Temporal lobe (tissue), 4 donors: ENCODE measurements at places on chromosomes 16 and 17. TPM values are rescaled to one million over a fixed set of nuclear protein-coding genes. Genes with fewer than 3 reads are reported as not detected.

The FLOT2 gene
- 27.0 TPM for total RNA-seq

The SGCA gene
- total RNA-seq = 0.25 TPM

The NPIPA7 gene
- total RNA-seq = 2.0 TPM

The TXNL4B gene
- total RNA-seq = 13.0 TPM

The GPRC5B gene
- total RNA-seq = 37.9 TPM

The DHRS7C gene
- not detected for total RNA-seq

The KRT36 gene
- not detected for total RNA-seq

The SLFN13 gene
- total RNA-seq = 0.25 TPM

The MMP25 gene
- total RNA-seq = 0.49 TPM

The CSNK1D gene
- 32.2 TPM for total RNA-seq

The SNAI3 gene
- total RNA-seq = under 0.01 TPM

The CRYM gene
- 99.8 TPM for total RNA-seq

The FOXJ1 gene
- total RNA-seq = 4.2 TPM

The PIK3R6 gene
- 1.2 TPM for total RNA-seq
